A549 treated with ZK216348 at 1 μM for 4 hours (cell line): ENCODE measurements at places on chromosomes 3 and 15. TPM values are rescaled to one million over a fixed set of nuclear protein-coding genes. Genes with fewer than 3 reads are reported as not detected.

GPR27 gene
- total RNA-seq, result 2.5 to 4.1 TPM (median 3.1 TPM) in 5 replicates

APOD gene
- total RNA-seq, result 0.54 to 1.4 TPM (median 0.93 TPM) in 5 replicates

MYLK gene
- 14.2 to 20.7 TPM (median 15.1 TPM) in 5 replicates for total RNA-seq

PTX3 gene
- 0.61 to 1.2 TPM (median 1.0 TPM) in 5 replicates for total RNA-seq

PDZRN3 gene
- total RNA-seq, result not detected in 5 replicates

TTLL3 gene
- 5.3 to 8.0 TPM (median 6.6 TPM) in 5 replicates for total RNA-seq

NECTIN3 gene
- 14.3 to 30.4 TPM (median 23.0 TPM) in 5 replicates for total RNA-seq
